ENCODE measurements at places on chromosomes 11 and 22.

- DNase-seq: no peak
These were observed 238.8 kb downstream of the TTC28 start for GRCh38 chr22:28440592-28441390.

- DNase-seq: no peak
These were observed 95.3 kb downstream of the CCDC83 start for GRCh38 chr11:85950317-85951048.

DNA sequence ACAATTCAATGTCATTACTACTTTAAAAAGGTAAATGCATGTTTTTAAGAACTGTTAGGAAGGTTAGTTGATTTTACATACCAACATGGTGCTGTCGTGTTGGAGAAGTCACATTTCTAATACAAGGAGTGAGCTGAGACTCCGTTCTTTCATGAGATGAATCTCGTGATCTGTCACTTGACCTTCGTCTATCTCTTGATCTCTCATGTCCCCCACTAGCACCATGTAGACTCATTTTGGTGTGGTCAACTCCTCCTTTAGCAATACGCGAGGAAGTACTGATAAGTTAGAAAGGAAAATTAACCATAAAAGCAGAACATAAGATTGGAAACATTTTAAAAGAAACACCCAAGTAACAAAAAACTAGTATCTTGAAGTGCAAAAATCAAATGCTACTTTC is 41.5 kb downstream of the BTBD10 start:
- DNase-seq: no peak

DNA sequence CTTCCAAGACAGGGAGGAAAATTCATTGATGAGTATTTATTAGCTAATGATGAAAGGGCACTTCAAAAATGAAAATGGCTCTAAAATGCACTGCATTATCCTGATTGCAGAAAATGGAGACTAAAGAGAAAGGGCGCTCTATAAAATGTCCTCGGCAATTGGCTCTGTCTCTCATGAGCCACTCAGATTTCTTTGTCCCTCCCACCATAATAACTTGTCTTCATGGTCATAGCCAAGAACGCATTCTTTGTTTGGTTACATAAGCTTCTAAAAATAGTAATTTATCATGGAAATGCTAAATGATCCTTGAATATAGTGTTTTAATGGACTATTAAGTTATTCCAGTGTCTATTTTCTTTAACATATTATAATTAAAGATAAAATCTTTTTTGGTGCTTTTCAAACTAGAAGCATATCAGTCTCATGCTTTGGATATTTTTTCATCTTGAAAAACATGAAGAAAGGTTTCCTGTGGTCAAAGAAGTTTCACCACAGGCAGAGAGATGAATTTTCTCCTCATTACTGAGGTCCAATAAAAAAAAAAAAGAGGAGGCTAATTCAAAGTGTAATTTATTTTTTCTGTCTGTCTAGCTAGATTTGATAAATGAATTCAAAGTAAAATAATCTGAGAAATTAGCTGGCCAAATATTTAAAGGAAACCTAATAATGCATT is 238.1 kb upstream of the BLID start:
- DNase-seq: no peak

GRCh38 chr11:34254011-34254410 is 103.8 kb downstream of the ABTB2 start:
- no peak for DNase-seq

GRCh38 chr11:10400856-10401255 is 54.2 kb upstream of the AMPD3 start:
- no peak for DNase-seq

DNA sequence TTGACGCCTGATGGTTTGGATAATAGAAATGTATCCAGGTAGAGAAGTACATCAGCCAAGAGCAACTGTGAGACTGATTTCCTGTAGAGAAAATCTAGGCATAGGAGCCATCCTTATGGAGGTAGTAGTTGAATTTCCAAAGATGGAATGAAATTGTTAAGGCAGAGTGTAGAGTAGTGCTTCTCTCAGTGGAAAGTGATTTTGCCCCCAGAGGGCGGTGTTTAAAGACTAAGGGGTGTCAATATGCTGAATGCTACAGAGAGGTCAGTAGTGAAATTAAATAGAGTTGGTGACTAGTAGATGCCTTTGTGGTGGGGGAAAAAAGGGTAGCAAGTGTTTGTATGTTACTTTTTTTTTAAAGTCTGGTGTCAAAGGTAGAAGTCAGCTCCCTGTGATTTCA is 54.5 kb downstream of the TRIM44 start:
- DNase-seq: no peak

- DNase-seq: no peak
These were observed 234.3 kb upstream of the POU2AF2 start for GRCh38 chr11:111011275-111011594.

DNA sequence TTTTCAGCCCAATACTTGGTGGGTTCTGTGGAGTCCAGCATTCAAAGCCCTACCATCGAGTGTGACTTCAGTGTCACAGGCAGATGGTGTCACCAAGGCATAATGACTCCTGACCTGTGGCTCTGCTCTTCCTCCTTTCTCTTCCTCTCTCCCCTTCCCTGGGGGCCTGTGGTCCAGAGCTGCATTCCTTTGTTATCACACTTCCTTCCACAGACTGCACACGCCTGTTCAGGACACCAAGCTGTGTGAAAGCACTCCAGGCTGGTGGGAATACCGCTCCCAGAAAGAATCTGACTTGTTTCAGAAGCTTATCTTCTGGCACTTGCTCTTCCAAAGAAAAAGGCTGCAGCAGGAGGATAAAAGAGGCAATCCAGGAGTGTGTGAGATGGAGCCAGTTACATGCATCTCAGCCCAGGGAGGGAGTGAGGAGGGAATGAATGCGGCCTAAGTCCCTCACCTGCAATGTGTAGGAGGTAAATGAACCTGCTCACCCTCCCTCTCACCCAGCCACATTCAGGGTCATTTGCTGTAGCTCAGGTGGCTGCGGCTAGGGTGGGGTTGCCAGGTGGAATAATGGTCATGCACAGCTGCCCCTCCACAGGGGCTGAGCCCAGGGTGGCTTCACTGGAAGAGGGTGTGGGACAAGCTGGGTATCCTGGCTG is 79.3 kb downstream of the ADAMTS15 start:
- no peak for DNase-seq
